ENCODE measurements at places on chromosomes 5 and 9.

- DNase-seq, result no peak
These were observed 141.7 kb downstream of the HTR1A start for GRCh38 chr5:63820577-63820976.

- DNase-seq, result no peak
These were observed 112.8 kb downstream of the FANCC start for GRCh38 chr9:95204710-95205109.

DNA sequence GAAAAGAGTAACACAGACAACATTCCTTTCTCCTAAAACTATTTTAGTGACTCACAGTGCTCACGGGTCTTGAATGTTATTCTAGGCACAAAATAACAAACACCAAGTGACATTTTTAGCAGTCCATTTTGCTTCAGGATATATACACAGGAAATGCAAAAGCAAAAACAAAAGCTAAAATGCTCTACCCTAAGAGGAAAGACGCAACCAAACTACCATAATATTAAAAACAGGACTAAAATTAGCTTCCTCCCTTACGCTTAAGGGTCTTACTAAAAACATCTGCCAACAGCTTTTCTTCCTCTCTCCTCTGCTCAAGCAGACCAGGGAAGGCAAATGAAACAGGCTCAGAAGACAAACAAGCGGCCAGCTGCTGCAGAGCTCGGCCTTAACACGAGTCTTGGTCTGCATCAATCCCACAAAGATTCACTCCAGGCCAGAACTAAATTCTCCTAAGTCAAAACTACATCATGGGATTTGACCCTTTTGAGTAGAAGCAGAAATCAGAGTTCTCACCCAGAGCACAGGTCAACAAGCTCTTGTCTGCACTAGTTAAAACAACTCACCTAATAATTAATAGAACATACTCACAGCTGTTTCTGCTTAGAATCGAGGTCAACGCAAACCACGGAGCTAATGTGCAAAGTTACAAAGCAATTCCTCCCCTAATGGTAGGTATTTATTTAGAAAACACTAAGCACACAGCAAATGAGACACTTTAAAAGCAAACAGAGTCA is 62.3 kb downstream of the RAPGEF1 start:
- DNase-seq, result peak; percentile 87

GRCh38 chr5:27701931-27702903 is 663.8 kb upstream of the CDH9 start:
- DNase-seq, result no peak

DNA sequence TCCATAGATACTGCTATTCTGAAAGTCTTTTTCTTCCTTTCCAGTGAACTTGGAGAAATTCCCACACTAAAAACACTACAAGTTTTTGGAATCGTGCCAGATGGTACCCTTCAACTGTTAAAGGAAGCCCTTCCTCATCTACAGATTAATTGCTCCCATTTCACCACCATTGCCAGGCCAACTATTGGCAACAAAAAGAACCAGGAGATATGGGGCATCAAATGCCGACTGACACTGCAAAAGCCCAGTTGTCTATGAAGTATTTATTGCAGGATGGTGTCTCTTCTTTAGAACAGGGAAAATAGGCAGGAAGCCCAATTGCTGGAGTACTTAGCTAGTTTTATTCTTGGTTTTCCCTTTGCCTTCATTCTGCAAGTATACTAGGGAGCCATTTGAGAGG is 29.9 kb downstream of the SKP2 start:
- DNase-seq, result no peak

- no peak for DNase-seq
These were observed 154.5 kb downstream of the CWC27 start for GRCh38 chr5:64923151-64923685.

DNA sequence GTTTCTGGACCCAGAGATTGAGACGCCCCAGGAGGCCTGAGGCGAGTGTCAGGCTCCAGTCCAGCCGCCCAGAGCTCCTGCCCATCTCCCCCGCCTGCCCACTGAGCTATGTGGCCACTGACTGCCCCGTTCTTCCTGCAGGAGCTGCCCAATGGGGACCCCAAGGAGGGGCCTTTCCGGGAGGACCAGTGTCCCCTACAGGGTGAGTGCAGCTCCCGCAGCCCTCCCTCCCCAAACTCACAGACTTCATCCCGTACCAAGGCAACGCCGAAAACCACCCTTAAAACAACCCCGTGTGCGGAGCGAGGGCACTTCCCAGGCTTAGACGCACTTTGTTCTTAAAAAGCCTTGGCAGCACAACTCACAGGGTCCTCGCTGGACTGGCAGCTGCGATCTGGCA is 23.4 kb downstream of the NKD2 start:
- DNase-seq, result no peak

GRCh38 chr5:52987711-52988331 is 1.3 kb upstream of the ITGA2 start:
- peak; percentile 91 for DNase-seq

DNA sequence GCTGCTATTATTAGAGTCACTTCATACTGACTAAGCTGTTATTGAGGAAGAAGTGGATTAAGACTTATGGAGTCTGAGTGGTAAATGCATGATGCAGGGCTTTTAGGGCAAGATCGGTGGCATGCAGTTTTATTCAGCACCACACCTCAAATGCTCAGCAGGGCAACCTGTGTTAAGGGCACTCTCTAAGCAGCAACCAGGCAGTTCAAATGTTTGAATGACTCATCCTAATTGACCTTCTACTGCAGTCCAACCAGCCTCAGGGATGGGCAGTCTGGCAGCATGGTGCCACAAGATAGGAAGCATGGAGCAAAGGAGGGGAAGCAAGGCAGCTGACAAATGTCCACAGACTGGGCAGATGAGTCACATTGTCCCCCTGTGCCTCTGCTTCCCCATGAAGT is 80.2 kb upstream of the MIER3 start:
- no peak for DNase-seq

DNA sequence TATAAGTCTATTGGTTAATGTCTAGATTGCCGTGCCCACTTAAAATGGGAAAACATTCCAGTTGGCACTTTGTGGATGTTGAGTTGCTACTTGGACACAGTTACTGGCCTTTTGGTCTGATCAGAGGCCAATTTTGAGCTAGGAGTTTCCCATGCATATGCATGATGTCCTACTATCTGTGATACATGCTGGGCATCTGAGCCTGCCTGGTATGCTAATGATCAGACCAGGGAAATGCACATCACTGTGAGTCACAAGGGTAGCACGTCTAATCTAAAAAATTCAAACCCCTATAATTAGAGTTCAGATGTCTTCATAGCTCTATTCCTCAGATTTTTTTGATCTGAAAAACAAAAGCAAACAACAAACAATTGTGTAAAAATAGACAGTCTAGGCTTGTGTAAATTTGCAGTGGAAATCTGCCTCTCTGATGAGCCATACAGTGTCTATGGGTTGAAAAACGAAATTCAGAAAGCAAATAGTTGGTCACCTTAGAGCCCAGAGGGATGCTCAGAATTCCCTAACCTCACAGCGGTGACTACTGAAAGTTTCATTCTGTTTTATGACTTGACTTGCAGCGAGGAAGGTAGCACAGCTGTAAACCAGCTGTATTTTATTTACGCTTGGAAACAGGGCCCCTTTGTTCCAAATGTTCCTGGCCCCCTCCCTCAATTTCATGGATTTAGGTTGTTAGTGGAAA is 37.3 kb downstream of the PALM2AKAP2 start:
- peak; percentile 33 for DNase-seq

DNA sequence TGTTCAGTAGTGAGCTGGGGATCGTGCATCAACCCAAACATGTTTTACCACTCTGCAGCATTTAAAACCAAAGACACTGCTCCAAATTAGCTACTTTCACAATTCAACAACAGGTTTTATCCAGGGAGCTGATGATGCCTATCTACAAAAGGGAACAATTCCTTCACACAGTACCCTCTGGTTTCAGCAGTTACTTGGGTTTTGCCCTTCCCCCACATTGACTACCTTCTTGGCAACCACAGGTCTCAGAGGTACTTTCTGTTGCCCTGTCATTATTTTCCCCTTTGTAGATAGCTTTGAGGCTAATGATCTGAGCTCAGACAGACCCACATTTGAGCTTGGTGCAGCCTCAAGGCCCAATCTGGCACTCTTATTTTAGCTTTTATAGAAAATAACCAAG is 96.1 kb downstream of the WDR41 start:
- DNase-seq, result no peak

- DNase-seq, result no peak
These were observed 60.6 kb downstream of the DIAPH1 start for GRCh38 chr5:141558150-141558549.

DNA sequence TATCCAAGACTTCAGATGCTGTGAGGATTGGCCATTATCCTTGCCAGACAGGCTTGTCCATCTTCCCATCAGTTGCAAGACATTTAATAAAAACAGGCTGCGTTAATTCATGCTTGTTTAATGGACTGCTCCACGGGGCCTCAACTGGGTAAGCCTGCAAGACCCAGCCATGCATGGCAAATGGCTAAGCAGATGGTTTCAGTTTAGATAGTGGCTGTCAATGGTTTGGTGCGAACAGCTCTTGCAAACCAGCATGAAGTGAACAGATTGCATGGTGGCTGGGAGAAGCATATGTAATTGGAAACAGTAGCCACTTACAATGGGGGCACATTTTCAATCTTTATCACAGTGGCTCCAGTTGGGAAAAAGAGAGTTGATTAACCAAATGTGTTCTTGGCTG is 628.2 kb upstream of the KLF4 start:
- DNase-seq, result no peak

DNA sequence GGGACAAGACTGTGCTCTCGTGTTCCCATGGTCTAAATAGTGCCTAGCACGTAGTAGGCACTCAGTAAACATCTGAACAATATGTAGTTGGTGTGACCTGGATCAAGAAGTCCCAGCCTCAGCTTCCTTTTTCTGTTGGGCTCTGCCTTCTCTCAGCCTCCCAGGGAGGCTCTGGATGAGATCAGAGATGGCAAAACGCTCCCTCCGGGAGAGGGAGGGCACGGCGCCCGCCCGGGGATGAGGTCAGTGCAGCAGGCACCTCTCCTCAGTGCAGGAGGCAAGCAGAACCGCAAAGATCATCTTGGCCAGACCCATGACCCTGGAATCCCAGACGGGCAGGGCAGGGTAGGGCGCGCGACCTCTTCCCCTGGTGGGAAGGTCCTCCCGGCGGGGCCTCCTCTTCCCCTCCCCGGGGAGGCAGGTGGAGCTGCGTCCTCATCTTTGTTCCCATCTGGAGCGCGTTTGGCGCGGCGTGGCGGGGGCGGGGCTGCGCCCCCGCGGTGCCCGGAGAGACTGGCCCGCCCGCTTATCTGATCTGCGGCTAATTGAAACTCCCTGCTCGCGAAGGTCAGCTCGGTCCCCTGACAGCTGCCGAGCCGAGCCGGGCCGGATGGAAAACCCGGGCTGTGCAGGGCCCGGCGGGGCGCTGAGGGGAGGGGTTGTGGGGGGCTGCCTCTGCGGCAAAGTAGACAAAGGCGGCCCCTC is 60.9 kb downstream of the CXXC5 start:
- DNase-seq, result peak; percentile 80

DNA sequence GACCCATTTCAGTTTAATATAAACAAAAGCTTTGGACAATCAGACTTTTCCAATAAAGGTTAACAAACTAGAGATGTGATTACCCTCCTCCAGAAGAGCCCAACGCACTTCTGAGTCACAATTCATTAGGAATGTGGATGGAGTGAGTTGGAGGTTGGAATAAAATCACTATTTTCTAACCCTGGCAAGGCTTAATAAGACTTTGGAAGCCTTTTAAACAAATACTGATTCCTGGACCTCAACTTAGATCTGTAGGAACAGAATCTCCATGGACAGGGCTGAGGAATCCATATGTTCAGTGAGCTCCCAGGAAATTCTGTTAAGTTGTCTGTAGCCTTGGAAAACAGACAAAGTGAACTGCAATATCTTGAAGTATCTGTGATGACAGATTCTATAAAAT is 233.5 kb upstream of the ELL2 start:
- no peak for DNase-seq

DNA sequence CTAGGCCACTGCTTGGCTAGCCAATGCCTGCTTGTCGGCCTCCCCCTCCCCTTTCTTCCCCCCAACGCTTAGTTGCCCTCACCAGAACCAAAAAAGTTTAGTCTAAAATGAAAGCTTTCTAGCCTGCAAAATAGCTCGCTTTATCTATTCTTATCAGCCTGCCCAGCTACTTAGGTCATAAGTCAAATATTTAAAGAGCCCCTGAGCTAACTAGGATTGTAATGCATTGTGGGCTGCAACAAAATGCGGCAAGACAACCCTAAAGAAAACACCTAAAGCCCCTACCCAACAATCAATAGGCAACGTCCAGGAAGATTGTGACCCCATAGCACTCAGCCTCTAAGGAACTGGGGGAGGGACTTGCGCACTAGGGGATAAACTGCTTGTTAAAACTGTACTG is 38.6 kb upstream of the PCSK5 start:
- DNase-seq, result no peak

DNA sequence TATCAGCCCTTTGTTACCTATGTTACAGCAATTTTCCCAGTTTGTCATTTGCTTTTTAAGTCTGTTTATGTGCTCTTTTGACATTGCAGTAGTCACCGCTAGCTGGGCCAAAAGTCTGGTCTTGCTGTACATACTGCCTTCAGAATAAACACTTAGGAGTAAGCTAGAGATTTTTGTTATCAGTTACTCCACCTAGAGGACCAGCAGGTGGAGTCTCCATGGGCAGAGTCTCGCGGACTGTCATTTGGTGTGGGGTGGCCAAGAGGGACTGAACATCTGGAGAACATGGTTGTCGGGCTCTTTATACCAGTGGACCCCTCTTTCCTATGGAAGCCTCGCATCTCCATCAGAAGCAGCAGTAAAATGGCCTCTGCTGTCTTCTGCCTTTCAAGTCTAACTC is 10.8 kb upstream of the MGAT1 start:
- DNase-seq, result no peak

- no peak for DNase-seq
These were observed 310.9 kb downstream of the TRIM36 start for GRCh38 chr5:114858665-114859437.

DNA sequence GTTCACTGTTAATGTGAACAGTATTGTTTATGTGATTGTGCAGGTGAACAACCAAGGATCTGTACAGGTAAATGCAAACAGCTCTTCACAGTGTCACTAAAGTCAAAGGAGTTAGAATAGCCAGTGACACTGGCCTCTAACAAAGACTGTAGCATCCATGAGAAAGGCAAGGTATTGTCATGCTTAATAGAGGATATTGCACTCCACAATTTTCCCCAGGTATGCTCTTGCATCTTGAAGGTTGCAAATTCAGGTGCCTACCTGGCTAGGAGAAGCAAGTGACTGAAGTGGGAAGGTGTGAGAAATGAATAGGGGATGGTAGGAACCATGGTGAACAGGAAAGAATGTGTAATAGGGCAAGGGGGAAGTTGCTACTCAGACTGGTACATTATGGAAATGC is 101.2 kb upstream of the EFNA5 start:
- no peak for DNase-seq

GRCh38 chr5:169717288-169717687 is 80.2 kb downstream of the DOCK2 start:
- DNase-seq, result peak; percentile 57

- no peak for DNase-seq
These were observed 45.9 kb downstream of the AMBP start for GRCh38 chr9:114031948-114032840.

DNA sequence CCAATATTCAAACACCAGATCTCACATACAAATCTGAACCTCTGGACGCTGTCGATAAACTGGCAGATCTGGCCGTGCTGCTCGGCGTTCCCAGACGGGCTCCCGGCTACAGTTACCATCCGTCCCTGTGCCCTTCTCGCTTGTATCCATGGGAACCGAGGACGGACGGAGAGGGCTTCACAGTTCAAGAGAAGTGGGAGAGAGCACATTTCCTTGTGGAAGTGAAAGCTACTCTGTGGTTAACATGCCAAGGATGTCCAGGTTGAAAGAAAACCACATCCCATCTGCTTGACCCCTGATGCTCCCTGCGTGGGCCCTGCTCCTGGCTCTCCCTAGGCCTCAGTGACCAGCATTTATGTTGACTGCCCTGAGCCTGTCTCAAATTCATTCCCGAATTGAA is 6.3 kb upstream of the DBN1 start:
- DNase-seq, result no peak
